ENCODE measurements at places on chromosomes 3 and 15.

GRCh38 chr3:105809208-105809888 lies 59.5 kb downstream of the CBLB start:
- DNase-seq: no peak

- no peak for DNase-seq
Measured at GRCh38 chr3:20121088-20121487, 64.9 kb downstream of the SGO1 start.

- no peak for DNase-seq
Measured at GRCh38 chr3:79203144-79203519, 564.7 kb downstream of the ROBO1 start.

- DNase-seq: no peak
Measured at GRCh38 chr15:59457103-59457502, 19.1 kb downstream of the FAM81A start.

DNA sequence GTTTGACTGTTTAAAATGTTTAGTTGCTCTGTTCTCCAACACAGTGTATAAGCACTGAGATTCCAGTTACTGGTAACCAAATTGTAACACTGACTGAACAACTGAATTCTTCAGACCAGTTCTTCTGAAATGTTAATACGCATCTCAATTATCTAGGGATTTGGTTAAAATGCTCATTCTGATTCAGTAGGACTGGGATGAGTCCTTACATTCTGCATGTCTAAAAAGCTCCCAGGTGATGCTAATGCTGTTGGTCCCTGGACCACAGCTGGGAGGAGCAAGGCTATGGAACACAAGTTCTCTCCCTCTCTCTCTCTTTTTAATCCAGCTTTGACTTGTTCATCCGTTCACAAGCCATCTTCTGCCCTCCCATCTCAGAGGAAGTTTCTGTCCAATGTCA lies 380.3 kb downstream of the MAGI1 start:
- no peak for DNase-seq

- DNase-seq: no peak
Measured at GRCh38 chr3:181383760-181384159, 328.0 kb upstream of the SOX2 start.

- DNase-seq: no peak
Measured at GRCh38 chr3:74506246-74506645, 108.2 kb downstream of the CNTN3 start.

DNA sequence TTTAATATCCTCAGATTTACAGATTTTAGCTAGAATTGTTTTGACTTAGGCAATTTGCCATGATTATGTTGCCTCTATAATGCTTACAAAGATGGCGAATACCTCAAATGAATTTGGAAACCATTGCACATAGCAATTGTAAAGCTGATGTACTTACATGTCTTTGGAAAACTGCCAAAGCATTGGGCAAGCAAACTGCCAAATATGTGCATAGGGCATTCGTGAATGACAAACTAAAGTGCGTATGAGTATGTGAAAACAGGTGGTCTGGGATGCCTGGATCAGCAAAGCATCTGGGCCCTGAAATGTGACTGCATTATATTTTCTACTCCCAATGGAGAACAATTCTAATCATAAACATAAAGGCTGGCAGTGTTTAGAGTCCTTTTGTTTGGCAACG lies 445.3 kb upstream of the ROBO1 start:
- no peak for DNase-seq

- no peak for DNase-seq
Measured at GRCh38 chr3:55440104-55440708, 46.9 kb downstream of the WNT5A start.

DNA sequence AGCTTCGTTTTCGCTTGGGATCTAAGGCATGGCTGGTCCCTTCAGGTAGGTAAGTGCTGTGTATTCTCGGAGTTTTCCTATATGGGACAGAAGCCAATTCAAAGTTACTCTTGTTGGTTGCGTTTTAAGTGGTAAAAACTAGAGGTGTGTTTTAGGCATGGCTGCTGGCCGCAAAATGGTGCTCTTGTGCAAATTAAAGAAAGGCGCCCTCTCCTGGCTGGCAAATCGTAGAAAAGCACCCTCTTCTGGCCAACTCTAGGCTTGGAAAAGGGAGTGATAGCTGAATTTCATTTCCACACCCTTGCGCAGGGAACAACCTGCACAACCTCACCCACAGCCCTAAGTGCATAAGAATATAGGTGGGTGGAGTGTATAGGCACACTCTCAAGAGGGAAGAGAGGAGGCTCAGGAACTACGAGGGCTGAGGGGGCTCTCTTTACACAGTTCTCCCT lies 23.5 kb downstream of the DRD3 start:
- DNase-seq: no peak

GRCh38 chr3:116211901-116212300 lies 233.4 kb downstream of the LSAMP start:
- DNase-seq: no peak

DNA sequence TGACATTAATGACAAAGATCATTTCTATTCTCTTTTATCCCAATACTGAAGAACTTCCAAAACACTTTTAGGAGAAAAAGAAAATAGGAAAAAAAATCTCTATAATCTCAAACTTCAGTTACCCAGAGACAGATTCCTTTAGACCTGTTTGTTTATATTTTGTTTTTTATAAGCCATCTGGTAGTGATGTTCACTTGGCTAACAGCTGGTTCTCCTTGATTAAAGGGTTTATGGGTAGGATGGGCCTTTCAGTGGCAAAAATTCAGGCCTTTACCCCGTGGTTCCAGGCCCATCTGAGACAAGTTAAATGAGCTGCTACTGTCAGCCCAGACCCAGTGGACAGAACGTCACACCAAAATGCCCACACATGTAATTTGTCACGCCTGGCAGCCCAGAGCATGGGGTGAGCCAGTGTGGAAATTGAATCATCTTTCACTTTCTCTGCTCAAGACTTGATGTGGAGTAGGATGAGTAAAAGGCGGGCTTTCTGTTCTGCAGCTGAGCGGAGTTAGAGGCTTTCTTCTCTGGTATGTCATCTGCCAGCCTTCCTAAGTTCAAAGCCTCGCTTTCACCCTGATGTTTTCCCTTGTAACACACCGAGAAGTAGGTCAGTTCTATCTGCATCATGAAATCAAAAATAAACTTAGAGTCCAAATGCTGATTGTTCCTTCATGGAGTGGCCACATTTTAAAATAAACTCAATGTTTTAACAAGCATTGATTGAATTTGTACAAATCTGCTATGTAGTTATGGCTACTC lies 62.5 kb upstream of the SKOR1 start:
- DNase-seq: no peak

GRCh38 chr3:180690061-180690460 lies 10.8 kb upstream of the CCDC39 start:
- no peak for DNase-seq

Data from 8988T (cell line).